ENCODE measurements at places on chromosomes 1 and 21.

GRCh38 chr1:183881387-183882131 is 76.6 kb downstream of the RGL1 start:
- DNase-seq, result no peak

DNA sequence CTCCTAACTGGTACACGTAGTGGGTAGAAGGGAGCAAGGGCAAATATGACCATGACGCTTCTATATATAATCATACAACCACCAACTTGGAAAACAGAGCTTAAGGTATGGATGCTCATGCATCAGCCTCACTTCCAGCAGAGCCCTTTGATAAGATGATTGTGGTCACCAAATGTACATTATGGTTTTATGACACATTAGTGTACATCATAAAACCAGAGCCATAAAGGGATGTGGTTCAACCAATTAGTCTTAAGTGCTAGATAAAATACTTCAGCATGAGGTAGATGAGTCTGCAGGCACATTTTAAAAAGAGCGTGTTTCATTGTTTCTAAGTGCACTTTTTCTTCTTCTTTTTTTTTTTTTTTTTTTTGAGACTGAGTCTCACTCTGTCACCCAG is 43.7 kb downstream of the NIBAN1 start:
- no peak for DNase-seq

GRCh38 chr1:87140831-87141540 is 187.7 kb upstream of the LMO4 start:
- DNase-seq, result no peak

DNA sequence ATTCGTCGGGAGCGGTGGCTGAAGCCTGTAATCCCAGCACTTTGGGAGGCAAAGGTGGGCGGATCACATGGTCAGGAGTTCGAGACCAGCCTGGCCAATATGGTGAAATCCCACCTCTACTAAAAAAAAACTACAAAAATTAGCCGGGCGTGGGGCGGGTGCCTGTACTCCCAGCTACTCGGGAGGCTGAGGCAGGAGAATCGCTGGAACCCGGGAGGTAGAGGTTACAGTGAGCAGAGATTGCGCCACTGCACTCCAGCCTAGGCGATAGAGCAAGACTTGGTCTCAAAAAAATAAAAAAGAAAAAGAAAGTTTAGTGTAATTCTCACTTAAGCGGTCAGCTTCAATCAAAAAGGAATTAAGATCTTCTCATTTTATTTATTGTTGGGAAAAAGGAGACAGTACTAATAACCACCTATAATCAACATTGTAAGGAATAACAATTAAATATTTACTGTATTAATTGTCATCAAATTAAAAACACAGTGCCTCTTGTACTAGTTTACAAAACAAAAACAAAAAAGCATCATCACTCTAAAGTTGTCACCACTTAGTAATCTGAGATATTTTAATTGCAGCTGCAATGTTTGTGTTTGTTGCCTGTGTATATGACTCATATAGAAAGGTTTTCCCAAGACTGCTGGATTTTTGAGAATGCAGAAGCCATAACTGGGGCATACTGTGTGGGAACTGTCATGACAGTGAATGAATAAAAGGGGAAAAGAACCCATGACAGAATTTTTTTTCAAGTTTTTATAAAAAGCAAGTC is 3.7 kb downstream of the FBXO42 start:
- DNase-seq, result no peak
